Inflammatory macrophage treated with lipopolysaccharide for 1 hour (primary cell): ENCODE measurements at places on chromosomes 7 and 10.

DNA sequence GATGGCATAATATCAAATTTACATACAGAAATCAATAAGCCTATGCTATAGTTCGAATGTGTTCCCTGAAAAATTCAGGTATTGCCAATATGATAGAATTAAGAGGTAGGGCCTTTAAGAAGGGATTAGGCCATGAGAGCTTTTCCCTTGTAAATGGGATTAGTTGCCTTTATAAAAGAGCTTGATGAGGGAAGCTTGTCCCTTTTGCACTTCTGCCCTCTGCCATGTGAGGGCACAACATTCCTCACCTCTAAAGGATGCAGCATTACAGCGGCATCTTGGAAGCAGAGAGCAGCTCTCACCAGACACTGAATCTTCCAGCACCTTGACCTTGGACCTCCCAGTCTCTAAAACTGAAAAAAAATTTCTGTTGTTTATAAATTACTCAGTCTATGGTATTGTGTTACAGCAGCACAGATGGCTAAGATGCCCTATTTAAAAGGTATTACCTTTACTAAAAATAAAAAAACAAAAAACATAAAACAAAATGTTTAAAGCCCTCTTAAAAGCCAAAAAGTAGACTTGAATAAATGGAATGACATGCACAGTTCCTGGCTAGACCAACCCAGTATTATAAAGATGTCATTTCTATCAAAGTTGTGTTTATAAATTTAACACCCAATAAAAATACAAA lies 909.6 kb downstream of the REEP3 start:
- DNase-seq, result no peak

DNA sequence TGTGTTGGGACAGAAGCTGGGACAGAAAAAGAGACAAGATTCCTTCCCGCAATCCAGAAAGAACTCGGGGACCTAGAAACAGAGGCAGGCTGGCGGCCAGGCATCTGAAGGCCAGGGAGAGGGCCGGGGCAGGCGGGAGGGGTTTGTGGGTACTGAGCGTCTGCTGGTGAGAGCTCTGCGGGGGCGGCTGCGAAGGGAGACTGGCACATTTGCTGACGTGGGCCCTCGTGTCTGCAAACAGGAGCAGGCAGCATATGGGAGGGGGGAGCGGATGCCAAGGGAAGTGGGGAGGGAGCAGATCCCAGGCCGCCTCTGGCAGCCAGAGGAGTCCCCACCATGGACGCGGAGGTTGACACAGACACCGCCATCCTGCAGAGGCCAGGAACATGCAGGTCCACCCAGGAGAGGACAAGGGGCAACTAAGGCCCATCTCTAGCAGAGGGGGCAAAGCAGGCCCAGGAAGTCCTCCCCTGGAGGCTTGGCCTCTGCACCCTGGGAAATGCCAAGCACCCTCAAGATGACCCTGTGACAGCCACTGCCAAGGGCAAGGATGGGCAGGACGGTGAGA lies 32.2 kb downstream of the KCNH2 start:
- no peak for DNase-seq

GRCh38 chr10:70503776-70504175 lies 25.2 kb downstream of the PALD1 start:
- DNase-seq, result no peak

- DNase-seq, result no peak
Measured at GRCh38 chr10:29424017-29424416, 135.1 kb downstream of the LYZL1 start.

- DNase-seq, result no peak
Measured at GRCh38 chr7:137870078-137870477, 23.3 kb upstream of the DGKI start.

DNA sequence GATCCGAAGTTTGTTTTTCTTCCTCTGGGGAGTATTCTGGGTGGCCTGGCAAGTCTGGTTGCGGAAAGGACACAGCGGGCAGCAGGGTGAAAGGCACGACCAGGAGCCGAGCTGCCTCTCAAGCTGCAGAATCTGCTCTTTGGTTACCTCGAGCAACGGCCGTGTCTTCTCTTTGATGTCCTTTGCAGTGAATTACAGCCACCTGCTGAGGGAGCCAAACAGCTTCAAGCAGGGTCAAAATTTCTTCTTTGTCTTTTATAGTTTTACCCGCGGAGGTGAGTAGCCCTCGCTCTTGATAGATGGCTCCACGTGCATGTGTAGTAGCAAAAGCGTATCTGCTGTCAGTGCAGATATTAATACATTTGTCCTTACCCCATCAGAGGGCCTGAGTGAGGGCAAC lies 177.3 kb upstream of the MBL2 start:
- no peak for DNase-seq

DNA sequence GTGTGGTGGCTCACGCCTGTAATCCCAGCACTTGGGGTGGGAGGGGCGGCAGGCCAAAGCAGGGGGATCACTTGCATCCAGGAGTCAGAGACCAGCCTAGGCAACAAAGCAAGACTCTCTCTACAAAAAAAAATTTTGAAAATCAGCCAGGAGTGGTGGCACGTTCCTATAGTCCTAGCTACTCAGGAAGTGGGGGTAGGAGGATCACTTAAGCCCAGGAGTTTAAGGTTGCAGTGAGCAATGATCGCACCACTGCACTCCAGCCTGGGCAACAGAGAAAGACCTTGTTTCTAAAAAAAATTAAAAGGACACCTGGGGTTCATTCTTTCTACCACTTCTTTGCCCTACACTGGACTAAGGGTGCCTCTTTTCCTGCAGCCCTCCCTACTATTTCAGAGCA lies 15.1 kb downstream of the WAPL start:
- no peak for DNase-seq

DNA sequence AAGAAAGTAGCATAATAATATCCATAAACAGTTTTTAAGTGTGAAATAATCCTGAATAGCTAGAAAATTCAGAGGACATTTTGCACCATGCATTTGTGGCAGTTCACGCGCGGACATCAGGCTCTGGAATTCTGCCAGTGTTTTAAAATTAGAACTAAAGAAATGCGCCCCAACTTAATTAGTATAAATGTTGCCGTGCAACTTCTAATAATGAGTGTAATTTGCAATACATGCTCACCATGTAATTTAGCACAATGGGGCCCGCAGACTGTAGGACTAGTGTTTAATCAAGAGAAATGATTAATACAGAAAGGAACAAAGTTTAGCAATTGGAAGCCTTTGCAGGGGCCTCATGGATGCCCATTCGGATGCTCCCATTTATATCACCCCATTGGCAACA lies 96.6 kb downstream of the PTPRE start:
- no peak for DNase-seq

- DNase-seq, result no peak
Measured at GRCh38 chr10:15813415-15813814, 46.9 kb downstream of the MINDY3 start.

GRCh38 chr7:22814261-22815208 lies 8.1 kb downstream of the TOMM7 start:
- no peak for DNase-seq

DNA sequence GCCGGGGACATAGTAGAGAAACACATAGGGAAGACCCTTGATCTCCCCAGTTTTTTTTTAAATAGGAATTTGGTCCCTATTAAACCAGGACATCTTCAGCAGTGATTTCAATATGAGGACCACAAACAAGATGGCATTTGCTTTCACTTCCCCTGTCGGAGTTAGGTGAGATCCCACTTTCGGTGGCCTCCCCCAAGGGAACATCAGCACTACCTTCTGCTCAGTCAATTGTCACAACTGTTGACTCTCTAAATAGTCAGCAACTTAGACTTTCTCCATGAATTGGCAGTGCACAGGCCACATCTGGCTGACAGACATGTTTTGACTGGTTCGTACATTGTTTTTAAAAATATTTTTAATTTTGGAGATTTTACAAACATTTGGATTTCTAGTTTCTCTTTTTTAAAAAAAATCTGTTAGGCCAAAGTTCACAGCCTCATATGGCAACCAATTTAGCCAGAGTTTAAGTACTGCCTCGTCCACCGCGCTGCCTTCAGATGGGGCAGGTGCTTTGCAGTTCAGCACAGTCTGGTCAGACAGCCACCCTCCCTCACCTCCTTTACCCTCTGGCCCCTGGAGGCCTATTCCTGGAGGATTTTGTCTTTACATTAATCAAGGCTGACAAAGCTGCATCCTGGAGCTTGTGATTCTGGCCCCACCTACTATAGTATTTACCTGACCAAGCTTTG lies 139.2 kb upstream of the PRR15 start:
- no peak for DNase-seq

DNA sequence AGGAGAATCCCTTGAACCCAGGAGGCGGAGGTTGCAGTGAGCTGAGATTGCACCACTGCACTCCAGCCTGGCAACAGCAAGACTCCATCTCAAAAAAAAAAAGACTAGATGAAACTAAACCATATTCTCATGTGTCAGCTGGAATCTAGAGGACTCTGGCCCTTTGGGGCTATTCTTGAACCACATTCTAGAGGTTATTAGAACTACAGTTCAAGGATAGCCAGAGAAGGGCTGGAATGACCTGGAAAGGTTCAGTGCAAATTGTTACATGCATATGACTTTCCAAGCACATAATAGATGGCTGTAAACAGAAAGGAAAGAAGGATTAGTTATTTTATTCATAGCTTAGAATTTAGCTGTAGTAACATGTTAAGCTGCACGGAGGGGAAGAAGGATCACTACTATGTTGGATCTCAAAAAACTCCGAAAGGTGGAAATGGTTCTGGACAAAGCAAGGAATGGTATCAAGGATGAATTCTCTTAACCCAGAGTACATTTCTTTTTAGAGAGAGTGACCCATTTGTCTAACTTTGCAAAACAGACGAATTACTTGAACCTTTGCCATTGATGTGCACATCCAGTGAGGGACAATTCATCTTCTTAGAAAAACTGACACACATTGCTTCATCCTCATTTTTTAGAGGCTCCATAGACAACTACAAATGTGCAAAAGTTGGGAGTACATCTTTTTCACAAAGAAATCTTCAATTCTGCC lies 124.0 kb upstream of the SAMD8 start:
- DNase-seq, result no peak

DNA sequence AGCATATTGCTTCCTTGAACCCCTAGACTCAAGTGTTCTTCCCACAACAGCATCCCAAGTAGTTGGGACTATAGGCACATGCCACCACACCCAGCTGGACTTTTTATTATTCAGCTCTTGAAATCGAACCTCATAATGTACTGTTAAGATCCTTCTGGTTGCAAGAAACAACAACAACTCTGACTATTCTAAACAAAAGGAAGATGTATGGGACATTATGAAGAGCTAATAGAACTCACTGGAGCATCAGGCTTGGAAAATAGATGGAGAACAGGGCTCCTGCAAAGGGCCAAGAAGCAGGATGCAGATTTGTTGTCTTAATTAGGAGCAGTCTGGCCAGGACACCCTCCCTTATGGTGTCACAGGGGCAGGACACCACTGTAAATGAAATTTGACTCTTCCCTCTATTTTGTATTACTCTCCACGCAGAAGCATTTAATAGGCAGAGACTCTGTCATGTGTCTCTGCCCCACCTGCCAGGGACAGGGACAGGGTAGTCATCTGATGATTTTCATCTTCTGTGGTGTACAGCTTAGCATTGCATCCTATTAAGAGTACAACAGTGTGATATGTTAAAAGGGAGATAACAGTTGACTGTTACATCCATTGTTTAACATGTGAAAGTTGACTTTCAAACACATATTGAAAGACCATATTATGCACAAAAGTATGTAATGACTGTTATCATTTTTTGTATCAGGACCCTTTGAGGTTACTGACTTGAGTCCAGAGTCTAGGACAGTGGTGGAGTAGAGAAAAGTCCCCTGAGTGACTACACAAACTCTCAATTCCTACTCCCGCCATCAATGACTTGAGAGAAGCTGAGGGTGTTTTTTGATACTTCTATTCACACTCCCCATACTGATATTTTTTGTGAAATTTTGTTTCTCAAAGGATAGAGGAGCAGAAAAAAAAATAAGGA lies 157.3 kb downstream of the LRRC4 start:
- no peak for DNase-seq

DNA sequence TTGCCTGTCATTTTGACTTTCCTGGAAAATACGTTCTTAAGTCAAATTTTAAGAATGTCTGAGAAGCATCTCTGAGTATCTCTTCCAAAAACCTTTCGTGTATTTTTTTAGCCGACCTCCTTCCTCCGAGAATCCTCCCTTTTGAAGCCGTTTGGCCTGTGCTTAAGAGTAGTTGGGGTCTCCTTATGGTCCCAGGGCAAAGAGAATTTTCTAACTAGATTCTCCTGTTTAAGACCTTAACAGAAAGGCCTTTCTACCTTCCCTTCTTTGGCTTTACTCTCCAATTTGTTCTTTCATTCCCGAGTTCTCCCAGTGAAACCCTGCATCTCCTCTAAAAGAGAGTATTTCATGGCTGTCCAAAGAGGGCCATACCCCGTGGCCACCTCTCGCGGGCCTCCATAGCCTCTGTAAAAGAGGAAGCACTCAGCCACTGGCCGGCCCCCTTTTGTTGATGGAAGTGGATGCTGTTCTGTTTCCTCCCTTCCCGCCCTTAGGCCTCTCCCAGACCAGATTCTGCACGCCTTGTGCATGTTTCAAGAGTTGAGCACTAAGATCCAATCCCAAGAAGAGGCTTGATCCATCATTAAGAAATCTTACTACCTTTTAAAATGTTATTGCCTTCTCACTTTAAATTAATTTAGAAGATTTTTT lies 6.6 kb upstream of the FEZF1 start:
- DNase-seq, result no peak

DNA sequence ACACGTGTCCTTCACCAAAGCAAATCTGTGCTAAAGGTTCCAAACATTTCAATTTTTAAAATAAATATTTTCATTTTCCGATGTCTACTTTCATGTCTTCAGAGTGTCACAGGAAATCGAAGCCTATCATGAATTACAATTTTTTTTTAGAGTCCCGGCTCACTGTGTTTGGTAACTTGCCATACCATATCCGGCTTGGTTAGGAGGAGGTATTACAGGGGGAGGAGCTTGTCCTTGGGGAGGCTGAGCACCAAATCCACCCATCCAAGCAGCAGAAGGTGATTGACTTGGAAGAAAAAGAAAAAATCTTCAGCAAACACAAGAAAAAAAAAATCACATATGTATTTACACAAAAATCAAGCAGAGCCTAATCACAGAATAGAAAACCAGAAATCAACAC lies 21.3 kb downstream of the TIAL1 start:
- no peak for DNase-seq

DNA sequence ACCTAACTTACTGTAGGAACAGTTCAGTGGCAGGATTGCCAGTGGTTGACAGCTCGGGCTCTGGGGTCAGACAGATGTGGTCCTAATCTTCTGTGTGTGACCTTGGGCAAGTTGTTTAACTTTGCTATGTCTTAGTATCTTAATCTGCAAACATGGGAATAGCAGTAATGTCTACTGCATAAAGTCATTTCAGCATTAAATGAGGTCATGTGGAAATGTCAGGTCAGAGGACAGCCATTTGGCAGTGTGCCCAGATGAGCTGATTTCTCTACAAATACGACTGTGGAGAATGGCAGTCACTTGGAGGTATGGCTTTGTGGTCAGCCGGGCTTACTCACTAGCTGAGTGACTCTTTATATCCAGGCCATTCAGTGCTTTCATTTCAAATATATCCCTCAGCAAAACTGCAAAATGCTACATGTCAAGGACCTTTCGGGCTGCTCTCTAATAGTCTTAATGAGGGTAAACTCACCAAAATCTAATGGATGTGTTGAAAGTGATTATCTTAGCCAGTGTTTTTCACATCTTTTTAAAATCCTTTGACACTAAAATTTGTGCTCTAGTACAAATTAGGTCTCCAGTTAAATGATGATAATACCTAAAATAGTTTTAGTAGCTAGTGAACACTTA lies 171.4 kb downstream of the ST7 start:
- DNase-seq, result peak; percentile 87

GRCh38 chr7:41974870-41975557 lies 262.0 kb downstream of the GLI3 start:
- no peak for DNase-seq
